ENCODE measurements at places on chromosomes 2 and 18.

GRCh38 chr18:62991959-62992358, 276.6 kb downstream of the PHLPP1 start:
- DNase-seq, result no peak

- DNase-seq, result no peak
Measured at GRCh38 chr18:75624869-75625268, 197.4 kb upstream of the SMIM21 start.

DNA sequence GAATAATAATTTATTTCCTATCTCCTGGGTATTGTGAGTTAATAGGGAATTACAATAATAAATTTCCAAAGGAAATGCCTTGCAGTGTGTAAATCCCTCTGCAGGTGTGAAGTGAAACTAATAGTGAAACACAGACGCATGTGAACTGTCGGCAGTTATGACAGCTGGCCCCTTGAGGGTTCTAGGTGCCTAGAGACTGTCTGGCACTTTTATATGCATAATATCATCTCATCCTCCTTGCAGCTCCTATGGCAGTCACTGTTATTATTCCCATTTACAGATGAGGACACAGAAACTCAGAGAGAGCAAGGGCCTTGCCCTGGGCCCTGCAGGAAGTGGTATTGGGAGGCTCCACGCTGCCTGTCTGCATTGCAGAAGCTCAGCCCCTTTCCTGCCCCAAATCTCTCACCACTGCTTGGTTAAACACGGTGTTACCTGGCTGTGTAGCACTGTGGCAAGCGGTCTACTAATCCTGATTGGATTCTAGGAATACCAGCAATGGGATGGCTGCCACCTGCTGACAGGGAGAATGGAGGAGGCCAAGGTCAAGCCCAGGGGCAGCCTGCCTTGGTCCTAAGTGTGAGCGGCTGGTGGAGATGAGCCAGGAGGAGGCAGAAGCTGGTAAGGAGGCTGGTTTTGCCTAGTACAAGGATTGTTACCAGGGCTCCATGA, 32.8 kb upstream of the ACKR3 start:
- no peak for DNase-seq

DNA sequence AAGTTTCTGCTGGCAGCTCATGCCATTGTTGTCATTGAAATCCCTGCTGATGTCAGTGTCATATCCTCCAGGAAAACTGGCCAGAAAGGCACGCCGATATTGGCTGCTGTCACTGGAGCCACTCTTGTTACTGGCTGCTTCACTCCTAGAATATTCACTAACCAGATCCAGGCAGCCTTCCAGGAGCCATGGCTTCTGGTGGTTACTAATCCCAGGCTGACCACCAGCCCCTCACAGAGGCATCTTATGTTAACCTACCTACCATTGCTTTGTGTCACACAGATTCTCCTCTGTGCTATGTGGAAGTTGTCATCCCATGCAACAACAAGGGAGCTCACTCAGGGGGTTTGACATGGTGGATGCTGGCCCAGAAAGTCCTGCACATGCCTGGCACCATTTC, 27.0 kb upstream of the MTX2 start:
- DNase-seq, result no peak

- peak; percentile 87 for DNase-seq
Measured at GRCh38 chr18:63107171-63107845, 212.3 kb downstream of the BCL2 start.

DNA sequence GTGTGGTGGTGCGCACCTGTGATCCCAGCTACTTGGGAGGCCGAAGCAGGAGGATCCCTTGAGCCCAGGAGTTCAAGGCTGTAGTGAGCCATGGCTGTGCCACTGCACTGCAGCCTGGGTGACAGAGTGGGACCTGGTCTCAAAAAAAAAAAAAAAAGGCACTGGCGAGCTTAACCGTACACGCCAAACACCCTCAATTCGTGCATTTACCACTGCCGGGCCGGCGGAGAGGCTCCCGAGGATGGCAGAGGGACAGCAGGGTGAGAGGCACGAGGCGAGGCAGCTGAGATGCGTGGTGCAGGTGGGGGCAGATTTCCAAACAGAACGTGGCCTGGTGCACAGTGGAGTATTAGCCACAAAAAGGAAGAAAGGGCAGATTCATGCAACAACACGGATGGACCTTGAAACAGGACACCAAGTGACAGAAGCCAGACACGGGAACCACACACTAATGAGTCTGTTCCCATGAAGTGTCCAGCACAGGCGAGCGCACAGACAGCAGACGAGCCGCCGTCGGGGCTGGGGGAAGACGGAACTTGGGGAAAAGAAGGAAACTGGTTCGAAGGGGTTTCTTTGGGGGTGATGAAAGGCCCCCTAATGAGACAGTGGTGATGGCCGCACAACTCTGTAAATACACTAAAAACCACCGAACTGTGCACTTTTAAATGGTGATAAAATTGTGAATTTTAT, 27.4 kb downstream of the SLC66A2 start:
- DNase-seq, result no peak

Measured in NCI-H1417 (cell line).